Stimulated activated CD4-positive, alpha-beta T cell treated with anti-CD3 and anti-CD28 coated beads, Interleukin-4, amount 100 ng/mL, for 1 hour (primary cell): ENCODE measurements at places on chromosomes 7 and 10.

GRCh38 chr7:102456327-102456726 is 8.3 kb downstream of the ALKBH4 start:
- DNase-seq, result no peak

- DNase-seq, result peak; percentile 53
These were observed 83.4 kb upstream of the SMNDC1 start for GRCh38 chr10:110387983-110388686.

GRCh38 chr10:47166405-47166777 is 133.6 kb upstream of the GDF10 start:
- no peak for DNase-seq

GRCh38 chr7:44565097-44565794 is 8.5 kb downstream of the DDX56 start:
- DNase-seq, result peak; percentile 67

DNA sequence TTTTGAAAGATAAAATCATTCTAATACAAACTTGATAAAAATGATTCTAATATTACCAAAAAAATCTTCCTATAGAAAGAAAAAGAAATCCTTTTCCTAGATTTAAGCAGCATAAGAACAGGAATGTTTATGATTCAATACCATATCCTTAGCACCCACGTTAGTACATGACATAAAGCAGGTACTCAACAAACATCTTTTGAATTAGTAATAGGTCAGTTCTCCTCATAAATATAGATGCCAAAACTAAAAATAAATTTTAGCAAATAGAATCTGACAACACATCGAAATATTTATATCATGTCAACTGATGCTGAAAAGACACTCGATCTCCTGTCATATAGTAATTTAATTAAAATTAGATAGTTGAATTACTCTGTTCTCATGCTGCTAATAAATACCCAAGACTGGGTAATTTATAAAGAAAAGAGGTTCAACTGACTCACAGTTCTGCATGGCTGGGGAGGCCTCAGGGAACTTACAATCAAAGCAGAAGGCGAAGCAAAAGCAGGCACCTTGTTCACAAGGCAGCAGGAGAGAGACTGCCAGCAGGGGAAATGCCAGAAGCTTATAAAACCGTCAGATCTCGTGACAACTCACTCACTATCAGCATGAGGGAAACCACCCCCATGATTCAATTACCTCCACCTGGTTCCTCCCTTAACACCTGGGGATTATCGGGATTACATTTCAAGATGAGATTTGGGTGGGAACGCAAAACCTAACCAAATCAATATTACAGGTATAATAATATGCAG is 191.8 kb downstream of the HTR7 start:
- DNase-seq, result no peak
